ENCODE measurements at places on chromosomes 7 and 10.

DNA sequence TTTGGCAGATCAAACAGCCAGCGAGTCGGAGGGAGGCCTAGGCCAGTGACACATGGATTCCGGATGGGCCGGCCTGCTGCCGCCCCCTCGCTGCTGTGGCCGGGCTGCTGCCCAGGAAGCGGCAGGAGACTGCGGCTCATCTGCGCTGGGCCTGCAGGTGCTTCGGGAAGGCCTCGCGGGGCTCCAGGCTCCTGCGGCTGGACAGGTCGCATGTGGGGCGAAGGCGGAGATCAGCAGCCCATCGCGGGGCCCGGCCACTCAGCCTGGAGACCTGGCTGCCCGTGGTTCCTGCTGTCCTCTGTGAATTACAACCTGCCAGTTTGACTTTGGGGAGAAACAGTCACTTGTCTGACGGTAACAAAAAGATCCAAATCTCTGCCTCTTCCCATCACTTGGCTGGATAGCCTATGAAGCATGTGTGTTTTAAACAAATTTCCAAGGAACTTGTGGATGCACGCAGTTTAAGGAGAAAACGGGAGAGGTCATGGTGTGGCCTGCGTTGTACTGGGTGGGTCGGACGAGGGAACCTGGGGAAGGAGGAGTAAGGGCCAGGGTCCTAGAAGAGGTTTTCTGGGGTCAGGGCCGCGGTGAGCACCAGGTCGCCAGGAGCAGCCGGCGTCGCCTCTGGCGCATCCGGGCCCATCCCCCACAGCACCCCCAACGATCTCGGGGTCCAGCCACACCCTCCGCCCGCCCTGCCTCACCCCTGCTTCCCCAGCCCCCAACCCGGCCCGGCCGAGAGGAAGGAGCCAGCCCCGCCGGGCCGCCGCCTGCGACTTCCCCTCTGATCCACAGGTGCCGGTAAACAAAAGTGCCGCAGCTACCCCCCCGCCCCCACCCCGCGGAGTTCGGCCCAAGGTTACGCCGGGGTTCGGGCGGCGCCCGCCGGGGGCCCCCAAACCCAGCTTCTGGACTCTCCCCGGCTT is 1.6 kb downstream of the SPOCK2 start:
- no peak for DNase-seq

GRCh38 chr10:119862524-119862923 is 10.1 kb downstream of the MCMBP start:
- DNase-seq: no peak

GRCh38 chr10:33240931-33241330 is 93.5 kb downstream of the NRP1 start:
- DNase-seq: no peak

- DNase-seq: no peak
These were observed 1.1 kb downstream of the ACTR1A start for GRCh38 chr10:102501201-102502028.

- no peak for DNase-seq
These were observed 384.5 kb downstream of the PLXDC2 start for GRCh38 chr10:20200758-20201157.

DNA sequence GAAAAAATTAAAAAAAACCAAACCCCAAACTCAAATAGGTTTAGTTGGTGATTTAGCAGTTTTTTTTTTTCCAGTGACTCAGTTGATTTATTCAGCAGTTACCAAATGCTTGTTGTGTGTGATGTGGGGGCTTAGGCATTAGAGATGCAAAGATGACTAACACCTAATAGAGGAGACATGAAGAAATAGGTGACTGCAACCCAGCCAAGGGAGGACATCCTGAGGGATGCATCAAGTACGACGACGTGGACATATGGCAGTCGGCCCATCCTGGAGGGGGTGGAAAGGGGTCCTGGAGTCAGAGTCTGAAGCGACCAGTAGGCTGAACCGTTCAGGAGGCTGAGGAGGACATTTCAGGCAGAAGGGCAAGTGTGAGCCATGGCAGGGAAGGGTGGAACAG is 35.5 kb downstream of the LRMDA start:
- DNase-seq: no peak

DNA sequence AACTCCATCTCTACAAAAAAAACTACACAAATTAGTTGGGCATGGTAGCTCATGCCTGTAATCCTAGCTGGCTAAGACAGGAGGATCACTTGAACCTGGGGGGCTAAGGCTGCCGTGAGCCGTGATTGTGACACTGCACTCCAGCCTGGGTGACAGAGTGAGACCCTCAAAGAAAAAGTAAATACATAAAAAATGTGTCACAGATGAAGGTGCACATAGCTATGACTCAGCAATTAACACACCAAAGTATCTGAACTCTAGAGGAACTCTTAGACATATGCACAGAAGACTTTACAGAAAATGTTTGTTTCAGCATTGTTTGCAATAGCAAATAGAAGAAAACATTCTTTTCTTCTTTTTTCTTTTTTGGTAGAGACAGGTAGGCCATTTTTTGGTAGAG is 8.3 kb downstream of the C10orf62 start:
- no peak for DNase-seq

DNA sequence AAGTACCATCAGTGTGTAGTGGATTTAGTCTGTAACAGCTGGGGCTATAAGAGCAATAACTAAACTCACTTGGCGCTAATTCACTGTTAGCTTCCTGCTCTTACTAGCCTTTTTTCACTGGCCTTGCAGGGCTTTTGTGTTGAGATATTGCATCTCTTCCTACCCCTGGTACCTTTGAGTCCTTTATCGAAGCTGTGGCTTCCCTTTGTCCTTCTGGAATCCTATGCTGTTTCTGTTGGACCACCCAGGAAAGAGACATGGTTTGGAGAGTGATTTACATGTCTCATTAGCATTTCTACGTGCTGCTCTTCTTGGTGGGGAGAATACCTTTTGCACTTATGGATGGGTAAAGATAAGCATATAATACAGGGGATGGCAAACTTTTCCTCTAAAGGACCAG is 103.8 kb downstream of the MLLT10 start:
- no peak for DNase-seq

GRCh38 chr10:113340282-113340681 is 212.6 kb upstream of the HABP2 start:
- no peak for DNase-seq

GRCh38 chr10:95389982-95390381 is 99.2 kb upstream of the PDLIM1 start:
- DNase-seq: no peak

DNA sequence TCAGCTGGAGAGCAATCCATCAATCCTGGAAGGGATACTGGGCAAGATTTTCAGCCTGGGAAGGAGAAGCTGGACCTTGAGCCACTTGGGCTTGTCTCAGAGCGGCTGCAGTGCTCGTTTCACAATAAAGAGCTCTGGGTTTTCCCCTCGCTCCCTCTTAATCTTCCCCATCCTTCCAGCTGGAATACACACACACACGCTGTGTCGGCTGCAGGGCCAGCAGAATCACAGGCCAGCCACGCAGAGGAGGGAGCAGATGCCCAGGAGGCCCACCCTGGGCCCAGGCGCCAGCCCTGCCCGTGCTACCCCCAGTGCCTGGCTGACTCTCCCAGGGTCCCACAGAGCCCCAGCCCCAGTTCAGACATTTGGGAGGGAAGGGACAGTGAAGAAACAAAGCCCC is 255.1 kb downstream of the TNS3 start:
- no peak for DNase-seq

- no peak for DNase-seq
These were observed 145.6 kb downstream of the ADAM12 start for GRCh38 chr10:126242397-126243260.

GRCh38 chr10:1287487-1287886 is 231.3 kb downstream of the WDR37 start:
- no peak for DNase-seq

- DNase-seq: no peak
These were observed 29.9 kb downstream of the CALML5 start for GRCh38 chr10:5469353-5470061.

- no peak for DNase-seq
These were observed 88.7 kb upstream of the ZWINT start for GRCh38 chr10:56449770-56450169.

- no peak for DNase-seq
These were observed 41.8 kb upstream of the PLCE1 start for GRCh38 chr10:93951905-93952304.

GRCh38 chr10:131337741-131338140 is 26.2 kb upstream of the TCERG1L start:
- DNase-seq: no peak

DNA sequence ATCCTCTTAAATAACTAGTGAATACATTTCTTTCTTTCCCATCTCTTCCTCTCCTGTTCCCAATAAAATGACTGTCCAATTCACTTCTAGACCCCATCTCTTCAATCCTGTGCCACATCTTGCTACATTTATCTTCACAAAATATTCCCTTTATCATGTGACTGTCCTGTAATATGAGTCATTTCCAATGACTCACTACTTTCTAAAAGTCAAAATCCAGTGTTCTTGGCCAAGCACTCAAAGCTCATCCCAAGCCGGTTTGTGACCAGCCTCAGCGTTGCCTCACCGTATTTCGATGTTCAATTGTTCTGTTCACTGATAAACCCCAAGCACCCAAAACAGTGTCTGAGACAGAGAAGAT is 104.7 kb downstream of the PARD3 start:
- no peak for DNase-seq

DNA sequence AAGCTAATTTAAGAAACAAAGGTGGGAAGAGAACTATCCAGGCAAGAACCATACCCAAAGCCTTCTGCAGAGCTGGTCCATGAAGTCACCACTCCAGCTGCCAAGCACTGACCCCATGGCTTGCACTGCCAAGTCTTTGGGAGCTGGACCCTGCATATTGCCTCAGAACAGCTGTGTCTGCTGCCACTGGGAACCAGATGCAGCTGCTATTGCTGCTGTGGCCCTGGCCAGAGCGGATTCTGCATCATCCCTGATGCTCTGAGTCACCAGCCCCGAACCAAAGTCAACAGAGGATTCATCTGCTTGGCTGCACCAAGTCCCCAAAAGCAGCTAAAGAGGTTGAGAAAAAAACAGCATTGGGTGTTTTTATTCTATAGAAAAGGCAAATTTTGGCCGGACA is 39.2 kb upstream of the GSAP start:
- no peak for DNase-seq

DNA sequence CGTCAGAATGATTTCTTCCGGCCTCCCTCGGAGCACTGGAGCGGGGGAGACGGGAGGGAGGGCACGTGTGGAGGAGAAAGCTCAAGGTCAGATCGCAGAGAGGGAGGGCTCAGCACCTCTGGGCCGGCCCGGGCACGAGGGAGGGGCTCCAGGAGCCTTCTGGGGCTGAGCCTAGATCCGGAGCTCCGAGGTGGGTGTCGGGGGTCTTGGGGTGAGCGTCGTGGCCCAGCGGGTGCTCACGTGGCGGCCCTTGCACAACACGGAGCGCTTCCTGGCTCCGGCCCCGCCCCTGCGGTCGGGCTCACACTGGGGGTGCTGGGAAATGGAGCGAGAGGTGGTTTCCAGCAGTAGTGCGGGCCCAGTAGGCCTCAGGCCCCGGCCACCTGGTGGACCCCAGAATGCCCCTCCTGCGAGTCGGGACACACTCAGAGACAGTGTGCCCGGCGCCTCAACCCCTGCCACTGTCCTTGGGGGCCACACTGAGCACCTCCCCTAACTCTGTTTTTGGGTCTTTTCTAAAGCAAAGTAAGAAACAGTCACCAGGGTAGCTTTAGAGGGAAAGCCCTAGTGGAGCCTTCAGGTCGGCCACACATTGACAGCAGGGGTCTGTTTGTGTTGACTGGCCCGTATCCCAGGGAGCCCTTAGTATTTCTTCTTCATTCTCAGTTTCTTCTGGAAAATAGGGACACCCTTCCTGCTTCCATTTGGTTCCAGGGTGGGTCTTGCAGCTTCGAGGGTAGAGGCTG is 798 bp downstream of the PPIF start:
- peak; percentile 66 for DNase-seq

GRCh38 chr10:112335111-112335867 is 38.6 kb upstream of the ACSL5 start:
- DNase-seq: no peak

DNA sequence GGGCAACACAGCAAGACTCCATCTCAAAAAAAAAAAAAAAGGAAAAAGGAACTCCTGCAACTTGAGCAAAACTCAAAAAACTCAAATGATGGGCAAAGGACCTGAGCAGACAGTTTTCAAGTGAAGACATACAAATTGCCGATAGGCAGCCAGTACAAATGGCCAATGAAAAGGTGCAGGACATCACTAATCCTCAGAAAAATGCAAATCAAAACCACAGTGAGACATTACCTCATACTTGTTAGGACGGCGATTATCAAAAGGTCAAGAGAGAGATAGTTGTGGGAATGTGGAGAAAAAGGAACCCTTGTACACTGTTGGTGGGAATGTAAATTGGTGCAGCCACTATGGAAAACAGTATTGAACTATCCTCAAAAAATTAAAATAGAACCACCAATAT is 16.8 kb downstream of the SVOPL start:
- no peak for DNase-seq

DNA sequence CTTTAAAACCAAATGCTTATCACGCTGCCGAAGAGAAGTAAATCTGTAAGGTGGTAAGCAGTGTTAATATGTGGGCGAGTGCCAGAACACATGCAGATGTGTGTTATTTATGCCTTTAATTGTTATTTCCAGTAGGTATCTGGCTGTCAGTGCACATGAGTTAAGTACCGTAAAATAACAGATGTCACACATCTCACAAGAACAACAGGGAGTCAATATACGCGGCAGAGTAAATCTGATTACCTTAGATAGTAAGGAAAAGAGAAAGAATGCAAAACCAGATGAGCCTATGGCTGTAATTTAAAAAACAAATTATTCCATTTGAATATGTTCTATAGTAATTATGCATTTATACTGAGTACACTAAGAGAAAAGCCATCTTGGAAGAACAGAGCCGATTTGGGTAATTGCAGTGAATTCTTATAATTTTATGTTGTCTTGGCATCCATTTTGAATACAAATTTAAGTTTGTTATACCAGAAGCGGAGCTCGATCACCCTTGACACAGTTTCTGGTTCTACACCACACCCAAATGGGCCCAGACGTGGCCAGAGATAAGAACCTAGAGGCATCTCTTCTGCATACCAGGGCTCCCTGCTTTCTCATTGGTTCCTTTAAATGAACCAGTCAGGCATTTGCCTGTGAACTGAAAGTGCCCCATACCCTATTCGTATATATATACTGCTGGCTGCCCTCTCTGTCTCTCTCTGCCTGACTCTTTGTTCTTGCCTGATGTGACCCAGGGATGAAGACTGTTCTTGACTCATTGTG is 34.8 kb downstream of the DNAJB9 start:
- DNase-seq: no peak
